ENCODE measurements at places on chromosomes 16 and 17.

DNA sequence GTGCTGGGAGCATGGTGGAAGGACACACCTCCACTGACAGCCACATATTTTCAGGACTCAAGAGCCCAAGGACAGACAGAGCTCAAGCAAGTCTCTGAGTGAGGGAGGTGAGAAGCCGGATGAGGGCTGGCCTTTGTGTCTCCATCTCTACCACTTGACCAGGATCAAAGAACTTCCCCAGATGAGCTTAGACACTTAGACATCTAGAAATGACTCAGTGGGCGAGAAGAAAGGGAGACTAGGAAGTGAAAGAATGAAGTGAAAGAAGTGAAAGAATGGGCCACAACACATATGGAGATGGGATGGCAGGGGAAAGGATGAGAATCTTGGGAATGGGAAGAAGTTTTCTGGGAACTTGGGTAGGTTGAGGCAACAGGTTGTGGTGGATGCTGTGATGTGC, 274.9 kb upstream of the CCL2 start:
- DNase-seq: no peak

GRCh38 chr16:18841833-18842525, 40.6 kb upstream of the ARL6IP1 start:
- no peak for DNase-seq

DNA sequence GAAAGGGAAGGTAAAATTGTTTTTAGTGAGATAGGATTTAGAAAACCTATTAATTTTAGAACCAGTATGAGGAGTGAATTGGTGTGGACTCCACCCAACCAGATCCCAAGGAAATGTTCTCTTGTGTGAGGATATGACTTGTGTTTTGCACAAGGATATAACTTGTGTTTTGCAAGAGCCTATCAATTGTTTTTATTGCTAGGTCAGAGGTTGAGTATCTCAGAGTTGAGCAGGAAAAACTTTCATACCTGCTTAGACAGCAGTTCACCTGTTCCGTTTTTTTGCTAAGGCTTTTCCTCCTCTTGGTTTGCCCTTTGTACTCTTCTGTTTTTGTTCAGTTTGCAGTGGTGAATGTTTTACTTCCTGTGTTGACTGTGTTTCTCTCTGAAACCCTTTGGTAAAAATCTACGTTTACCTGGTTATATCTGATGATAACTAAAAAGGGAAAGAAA, 5.1 kb downstream of the NBR1 start:
- DNase-seq: no peak

DNA sequence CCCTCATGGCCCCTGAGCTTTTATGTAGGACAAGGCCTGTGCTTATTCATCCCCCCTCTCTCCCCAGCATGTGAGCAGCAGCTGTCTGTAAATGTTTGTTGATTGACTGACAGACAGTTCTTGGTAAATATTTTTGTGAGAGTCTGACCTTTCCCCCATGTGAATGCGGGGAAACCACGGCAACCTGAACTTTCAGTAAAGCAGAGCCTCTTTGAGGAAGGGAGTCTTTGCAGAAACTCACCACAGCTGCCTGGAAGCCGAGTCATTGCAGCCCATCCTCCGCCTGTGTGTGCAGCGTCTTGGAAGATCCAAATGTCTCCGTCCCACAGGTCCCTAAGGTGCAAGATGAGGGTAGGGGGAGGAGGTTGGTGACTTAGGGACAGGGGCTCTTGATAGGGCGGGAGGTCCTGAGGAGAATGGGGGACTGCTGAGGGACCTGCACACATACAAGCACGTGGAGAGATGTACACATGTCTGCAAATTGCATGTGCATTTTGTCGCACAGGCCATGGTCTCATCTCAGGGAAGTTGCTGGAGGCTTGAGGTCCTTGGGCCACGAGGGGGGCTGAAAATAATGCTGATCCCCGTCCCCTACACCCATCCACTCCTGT, 23.0 kb upstream of the IL21R start:
- no peak for DNase-seq

DNA sequence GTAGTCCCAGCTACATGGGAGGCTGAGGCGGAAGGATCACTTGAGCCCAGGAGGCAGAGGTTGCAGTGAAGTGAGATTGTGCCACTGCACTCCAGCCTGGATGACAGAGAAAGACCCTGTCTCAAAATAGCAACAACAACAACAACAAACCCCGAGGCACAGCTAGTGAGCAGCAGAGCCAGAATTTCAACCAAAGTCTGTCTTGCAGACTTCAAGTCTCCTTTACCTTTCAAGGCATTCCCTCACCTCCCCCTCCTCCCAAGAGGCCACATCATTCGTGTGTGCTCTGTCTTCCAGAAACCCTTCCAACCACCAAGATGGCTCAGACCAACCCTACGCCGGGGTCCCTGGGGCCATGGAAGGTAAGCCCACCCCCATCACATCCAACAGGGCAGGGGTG, 2.2 kb downstream of the CRYBA1 start:
- DNase-seq: no peak
